Amniotic epithelial cell (primary cell): ENCODE measurements at places on chromosomes 16 and 17.

- DNase-seq, result no peak
Measured at GRCh38 chr16:47047524-47048203, 74.2 kb upstream of the DNAJA2 start.

- no peak for DNase-seq
Measured at GRCh38 chr17:77429369-77429968, 288.7 kb downstream of the SEC14L1 start.

DNA sequence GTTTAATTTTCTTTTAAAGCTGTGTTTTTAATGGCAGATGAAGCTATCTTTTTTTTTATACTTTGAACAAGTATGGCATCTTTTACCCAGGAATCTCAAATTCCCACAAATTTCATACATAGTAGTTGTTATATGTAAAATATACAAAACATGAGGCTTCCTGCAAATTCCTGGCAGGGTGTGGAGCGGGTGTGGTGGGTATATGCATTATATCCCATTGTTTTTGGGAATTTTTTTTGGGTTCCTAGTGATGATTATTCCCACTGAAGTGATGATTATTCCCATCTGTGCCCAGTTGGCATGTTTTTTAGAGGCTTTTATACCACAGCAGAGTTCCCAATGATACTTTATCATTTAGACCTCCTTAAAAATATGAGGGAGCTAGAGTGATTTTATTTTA, 320.4 kb downstream of the ZFHX3 start:
- DNase-seq, result no peak

GRCh38 chr17:43772877-43773648, 5.7 kb downstream of the DUSP3 start:
- no peak for DNase-seq

DNA sequence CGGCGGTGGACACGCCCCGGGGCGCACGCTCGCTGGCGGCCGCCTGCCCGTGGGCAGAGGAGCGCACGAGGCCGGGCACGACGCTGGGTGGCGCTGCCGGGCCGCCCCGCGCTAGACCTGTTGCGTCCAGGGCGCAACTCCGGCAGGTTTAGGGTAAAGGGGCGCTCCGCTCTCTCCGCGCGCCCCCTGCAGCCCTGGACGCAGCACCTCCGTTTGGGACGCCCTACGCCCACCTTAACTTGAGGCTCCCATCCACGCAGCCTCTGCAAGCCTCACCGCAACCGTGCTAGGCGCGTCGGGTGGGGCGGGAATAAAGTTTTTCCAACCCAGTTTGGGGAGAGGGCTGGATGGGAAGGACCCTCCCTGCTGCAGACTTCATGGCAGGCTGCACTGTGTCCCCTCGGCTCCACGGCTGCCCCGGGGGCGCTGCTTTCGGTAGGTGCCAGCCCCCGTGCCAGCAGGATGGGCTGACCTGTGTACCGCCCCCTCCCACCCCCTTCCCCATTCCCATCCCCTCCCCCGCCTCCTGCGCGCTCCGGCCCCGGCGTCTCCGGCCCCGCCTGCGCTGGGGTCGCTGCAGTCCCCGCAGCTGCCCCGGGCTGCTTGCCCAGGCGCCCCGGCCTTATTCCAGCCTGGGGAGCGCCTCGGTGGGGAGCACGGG, at the start of gene SYT17:
Gene SYT17, plus strand, starts transcription at position 531 of the 661 bp plus-strand sequence. CDS start 407 bp downstream, outside the sequence.
- peak; percentile 50 for DNase-seq

GRCh38 chr17:39627712-39628516, 1.2 kb downstream of the PPP1R1B start:
- DNase-seq, result no peak

GRCh38 chr16:89006036-89006752, 29.2 kb upstream of the CBFA2T3 start:
- DNase-seq, result no peak

- no peak for DNase-seq
Measured at GRCh38 chr17:50123649-50124349, 6.2 kb downstream of the SAMD14 start.

DNA sequence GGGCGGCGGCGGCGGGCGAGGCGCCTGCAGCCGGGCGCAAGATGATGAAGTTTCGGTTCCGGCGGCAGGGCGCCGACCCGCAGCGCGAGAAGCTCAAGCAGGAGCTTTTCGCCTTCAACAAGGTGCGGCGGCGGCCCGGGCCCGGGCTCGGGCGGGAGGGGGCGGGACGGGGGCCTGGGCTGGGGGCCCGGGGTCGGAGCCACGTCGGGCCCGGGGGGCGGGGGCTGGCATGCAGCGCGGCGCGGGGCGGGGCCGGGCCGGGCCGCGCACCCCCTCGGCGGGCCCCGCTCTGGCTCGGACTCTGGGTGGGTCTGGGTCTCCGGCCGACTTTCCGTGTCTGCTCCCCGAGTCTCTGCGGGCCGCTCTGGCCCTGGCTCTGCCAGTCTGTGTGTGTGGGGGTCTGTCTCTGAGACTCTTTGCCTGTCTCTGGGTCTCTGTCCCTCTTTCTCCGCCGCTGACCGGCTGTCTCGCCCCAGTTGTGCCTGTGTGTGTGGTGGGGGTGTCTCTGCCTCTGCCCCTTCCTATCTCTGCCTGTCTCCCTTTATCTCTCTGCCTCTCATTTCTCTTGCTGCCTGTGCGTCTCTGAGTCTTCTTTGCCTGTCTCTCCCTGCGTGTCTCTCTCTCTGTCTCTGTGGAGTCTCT, 328 bp downstream of the LLGL1 start:
- no peak for DNase-seq

GRCh38 chr17:38980490-38981217, 13.5 kb upstream of the FBXO47 start:
- peak; percentile 59 for DNase-seq

DNA sequence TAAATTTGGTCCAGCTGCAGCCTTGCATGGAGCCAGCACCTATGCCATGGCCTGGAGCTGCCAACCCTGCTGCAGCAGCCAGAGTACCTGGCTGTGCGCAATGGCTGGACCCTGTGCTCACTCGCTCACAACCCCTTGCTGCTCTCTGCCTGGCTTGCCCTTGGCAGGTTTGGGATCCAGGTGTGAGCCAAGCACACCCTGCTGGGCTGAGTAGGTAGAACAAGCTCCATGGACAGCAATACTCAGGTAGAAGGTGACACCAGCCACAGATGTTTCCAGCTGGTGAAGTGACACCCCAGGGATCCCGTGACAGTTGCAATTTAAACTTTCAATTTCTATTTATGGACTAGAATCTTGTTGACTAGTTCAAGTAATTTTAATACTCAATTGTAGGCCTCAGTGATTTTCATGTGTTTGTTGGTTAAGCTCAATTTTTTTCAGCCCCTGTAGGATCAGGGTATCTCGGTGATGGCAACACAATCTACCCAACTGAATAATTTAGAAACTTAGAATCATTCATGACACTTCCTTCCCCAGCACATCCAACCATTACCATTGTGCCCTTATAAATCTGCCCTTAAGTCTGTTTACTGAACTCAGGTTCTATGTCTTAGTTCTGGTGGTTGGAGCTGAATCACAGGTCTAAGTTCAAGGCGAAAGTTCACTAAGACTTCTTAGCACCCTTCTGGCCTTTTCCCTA, 480.0 kb downstream of the PMP22 start:
- no peak for DNase-seq

- peak; percentile 3 for DNase-seq
Measured at GRCh38 chr17:2564877-2565276, 28.6 kb upstream of the PAFAH1B1 start.

DNA sequence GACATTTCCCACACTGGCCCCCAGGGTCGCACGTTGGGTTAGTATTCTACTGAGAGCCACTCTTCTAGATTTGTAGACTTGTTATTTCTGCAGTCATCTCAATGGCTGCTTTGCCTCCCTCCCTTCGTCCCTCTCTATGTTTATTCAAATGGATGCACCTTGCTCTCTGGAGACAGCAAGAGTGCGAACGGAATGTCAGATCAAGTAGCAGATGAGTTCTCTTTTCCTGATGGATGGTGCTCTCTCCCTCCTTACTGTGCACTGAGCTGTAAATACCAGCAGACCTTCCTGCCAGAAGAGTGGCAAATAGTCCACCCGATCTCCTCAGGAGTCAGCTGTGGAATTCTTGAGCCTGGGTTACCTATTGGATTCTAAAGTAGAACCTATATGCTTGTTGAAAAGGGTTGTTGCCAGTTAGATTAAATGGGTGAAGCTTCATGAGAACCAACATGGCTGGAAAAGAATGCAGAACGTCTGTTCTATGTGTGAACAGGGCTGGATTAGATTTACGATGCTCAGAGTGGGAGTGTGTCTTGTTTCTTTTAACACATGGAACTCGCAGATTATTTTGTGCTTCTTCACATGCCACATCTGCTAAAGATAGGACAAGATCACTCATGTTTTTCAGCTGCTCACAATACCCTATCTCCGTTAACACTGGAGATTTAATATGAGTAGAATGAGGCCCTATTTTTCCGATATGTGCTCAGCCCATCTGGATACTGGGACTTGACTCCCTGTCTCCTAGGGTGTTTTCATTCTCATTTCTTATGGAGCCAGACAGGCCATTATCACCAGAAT, 6.1 kb downstream of the GNAO1 start:
- no peak for DNase-seq

DNA sequence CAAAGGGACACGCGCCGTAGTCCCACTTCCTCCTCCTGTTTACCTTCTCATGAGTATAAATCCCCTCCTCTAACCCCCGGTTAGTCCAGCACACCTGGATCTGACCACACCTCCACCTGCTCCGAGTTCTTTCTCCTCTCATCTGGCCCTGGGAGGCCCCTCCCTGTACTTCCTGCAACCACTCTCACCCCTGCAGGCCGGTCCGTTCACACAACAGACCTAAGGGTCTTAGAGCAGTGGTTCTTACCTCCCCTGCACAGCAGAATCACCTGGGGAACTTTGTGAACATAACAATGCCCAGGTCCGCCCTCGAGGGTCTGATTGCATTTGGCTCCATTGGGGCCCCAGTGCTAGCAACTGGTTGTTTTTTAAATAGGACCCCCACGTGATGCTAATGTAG, 24.8 kb downstream of the TMEM114 start:
- no peak for DNase-seq

DNA sequence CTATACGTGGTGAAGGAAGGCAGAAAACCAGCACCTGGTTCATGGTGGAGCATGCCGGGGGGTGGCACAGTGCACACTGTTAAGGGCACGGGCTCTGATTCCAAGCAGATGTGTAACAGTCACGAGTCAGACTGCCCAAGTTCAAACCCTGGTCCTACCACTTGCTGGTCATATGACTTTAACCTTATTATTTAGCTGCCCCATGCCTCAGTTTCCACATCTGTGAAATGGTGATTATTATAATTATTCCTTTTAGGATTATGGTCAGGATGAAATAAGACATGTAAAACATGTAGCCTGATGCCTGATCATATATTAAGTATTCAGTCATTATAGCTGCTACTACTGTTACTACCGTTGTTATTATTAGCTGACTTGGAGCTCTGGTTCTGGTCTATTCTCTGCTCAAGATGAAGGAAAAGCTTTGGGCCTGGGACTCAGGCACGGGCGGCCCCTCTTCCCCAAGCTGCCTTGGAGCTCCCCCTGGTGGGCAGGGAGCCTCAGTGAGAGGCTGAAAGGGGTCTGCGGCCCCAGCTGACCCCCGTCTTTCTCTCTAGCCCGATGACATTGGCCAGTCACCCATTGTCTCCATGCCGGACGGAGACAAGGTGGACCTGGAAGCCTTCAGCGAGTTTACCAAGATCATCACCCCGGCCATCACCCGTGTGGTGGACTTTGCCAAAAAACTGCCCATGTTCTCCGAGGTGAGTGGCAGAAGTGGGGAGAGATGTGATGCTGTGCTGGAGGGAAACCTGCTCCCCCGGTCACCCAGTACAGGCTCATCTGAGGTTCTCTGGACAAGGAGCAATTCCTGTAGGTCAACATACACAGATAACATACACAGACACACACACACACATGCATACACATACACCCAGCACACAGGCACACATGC, 14.0 kb downstream of the NR1D1 start:
- no peak for DNase-seq

DNA sequence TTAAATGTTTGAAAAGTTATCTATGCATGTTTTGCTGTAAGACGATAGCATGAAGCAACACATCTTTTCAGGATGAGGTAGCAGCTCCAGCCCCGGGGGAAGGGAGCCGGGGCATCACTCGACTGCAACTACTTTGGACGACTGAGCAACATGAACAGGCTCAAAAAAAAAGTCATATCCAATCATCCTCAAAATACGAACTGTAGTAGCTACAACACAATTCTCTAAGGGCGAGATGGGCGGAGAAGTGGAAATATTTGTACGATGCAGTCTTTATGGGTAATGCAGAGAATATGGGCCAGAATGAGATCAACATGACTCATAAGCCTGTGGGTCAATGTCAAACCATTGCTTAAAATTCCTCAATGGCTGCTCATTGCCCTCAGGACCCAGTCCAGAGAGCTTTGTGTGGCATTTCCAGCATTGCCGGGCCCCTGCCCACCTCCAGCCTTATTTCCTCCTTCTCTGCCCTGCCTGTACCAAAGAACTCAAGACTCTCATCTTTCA, 17.7 kb upstream of the SMURF2 start:
- peak; percentile 86 for DNase-seq

- no peak for DNase-seq
Measured at GRCh38 chr17:58504826-58505351, 9.5 kb downstream of the MTMR4 start.

DNA sequence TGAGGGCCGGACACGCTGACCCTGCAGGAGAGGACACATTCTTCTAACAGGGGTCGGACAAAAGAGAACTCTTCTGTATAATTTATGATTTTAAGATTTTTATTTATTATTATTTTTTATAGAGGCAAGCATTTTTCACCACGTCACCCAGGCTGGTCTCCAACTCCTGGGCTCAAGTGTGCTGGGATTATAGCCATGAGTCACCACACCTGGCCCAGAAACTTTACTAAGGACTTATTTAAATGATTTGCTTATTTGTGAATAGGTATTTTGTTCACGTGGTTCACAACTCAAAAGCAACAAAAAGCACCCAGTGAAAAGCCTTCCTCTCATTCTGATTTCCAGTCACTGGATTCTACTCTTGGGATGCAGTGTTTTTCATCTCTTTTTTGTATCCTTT, 2.3 kb upstream of the SERPINF1 start:
- DNase-seq, result no peak

GRCh38 chr17:14925498-14925897, 339.6 kb downstream of the PMP22 start:
- DNase-seq, result no peak

GRCh38 chr16:23482778-23483177, 27.5 kb downstream of the GGA2 start:
- DNase-seq, result no peak

GRCh38 chr16:84505249-84506187, 1.1 kb upstream of the MEAK7 start:
- no peak for DNase-seq

DNA sequence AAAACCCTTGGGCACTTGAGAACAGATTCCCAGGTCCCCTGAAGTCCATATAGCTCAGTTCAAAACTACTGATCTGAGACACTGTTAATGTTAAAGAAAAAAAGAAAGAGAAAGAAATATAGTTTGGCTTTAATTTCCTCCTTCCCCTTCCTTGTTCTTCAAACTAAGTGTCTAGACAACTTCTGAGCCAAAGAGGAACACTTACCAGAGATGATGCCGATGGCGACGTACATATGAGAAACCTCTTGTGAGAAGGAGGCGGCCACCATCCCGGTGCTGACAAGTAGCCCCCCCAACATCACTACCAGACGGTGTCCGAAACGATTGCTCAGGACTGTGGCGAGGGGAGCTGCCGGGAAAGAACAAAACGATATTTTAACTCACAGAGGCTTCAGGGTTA, 17.2 kb downstream of the SLC16A6 start:
- DNase-seq, result no peak

- DNase-seq, result no peak
Measured at GRCh38 chr17:67258821-67259468, 13.9 kb upstream of the HELZ start.
